Forelimb muscle (tissue), 1 donor: ENCODE measurements at places on chromosomes 1 and 21.

DNA sequence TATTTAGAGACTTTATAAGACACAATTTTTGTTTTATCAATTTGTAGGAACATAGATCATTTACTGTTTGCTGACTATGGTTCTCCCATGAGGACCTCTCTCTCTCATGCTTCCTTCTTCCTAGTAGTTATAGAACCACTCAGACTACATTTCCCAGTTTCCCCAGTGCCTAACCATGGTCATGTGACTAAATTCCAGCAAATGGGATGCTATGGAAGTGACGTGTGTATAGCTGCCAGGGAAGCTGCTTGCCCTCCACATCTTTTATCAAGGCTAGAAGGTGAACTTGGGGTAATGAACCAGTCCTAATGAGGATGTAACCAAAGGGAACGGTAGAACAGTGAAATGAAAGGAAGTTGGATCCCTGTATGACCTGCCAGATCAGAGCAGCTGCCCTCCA, 184.0 kb downstream of the MIS18A start:
- no peak for DNase-seq

- DNase-seq, result no peak
Observed at GRCh38 chr1:70919706-70920323, 127.8 kb downstream of the PTGER3 start.

GRCh38 chr1:232551386-232551785, 78.5 kb downstream of the SIPA1L2 start:
- DNase-seq, result no peak

DNA sequence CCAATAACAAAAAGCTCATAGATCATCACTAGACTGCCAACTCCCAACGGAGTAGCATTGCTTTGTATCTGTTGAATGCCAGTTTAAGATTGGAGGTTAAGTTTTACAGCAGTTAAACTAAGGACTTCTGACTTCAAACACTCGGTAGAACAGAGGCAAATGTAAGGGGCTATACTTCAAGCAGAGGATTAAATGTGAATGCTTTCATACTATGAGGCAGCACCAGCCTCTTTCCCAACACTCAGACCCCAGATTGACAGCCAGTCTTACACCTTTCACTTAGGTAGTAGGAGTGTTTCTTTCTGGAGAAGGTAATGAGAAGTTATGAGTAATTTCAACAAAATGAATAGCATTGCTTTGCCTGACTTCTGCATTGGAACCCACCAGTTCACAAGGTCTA, 22.8 kb downstream of the OR10R2 start:
- no peak for DNase-seq

- DNase-seq, result no peak
Observed at GRCh38 chr1:47433037-47433421, 4.8 kb upstream of the FOXD2 start.

GRCh38 chr21:35562876-35563275, 497.4 kb downstream of the SETD4 start:
- DNase-seq, result no peak

DNA sequence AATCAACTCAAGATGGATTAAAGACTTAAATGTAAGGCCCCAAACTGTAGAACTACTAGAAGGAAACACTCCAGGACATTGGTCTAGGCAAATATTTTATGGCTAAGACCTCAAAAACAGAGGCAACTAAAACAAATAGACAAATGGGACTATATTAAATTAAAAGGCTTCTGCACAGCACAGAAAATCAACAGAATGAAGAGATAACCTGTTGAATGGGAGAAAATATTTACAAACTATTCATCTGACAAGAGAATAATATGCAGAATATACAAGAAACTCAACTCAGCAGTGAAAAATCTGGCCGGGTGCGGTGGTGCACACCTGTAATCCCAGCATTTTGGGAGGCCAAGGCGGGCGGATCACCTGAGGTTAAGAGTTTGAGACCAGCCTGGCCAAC, 84.1 kb upstream of the HNRNPU start:
- no peak for DNase-seq

DNA sequence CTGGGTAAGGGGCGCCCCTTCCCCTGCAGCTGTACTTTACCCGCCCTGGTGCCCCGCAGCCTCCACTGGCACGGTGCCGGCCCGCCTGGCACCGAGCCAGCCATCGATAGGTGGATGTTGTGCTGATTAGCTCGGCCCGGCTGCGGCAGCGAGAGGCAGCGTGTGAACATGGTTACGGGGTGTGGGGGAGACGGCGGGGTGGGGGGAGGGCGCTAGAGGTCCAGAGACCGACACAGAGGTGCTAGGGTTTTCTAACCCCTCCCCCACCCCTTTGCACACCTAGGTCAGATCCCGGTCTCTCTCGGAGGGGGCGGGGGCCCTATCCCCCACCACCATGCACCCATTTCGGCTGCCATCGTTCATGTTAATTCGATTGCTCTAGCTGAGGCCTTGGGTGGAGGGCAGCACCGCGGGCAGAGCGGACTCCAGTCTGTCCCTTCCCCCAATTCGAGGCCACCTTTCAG, 6.7 kb downstream of the EFNA4 start:
- no peak for DNase-seq

DNA sequence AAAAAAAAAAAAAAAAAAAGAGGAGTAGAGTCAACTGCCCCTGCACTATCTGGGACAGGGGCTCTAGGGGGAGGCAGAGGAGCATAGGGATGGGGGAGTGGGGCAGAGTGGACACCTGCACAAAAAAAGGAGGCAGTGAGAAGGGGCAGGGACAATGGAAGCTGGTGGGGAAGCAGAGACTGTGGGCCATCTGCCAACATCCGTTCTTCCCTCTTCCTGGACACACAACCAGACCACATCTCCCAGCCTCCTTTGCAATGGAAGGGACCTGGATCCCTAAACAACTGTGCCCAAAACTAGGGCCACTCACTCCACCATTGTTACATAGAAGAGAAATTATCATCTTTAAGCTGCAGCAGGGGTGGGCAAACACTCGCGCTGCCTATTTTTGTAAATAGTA, 38.4 kb downstream of the NEK2 start:
- no peak for DNase-seq

GRCh38 chr21:39263372-39263771, 50.1 kb downstream of the BRWD1 start:
- DNase-seq, result no peak

DNA sequence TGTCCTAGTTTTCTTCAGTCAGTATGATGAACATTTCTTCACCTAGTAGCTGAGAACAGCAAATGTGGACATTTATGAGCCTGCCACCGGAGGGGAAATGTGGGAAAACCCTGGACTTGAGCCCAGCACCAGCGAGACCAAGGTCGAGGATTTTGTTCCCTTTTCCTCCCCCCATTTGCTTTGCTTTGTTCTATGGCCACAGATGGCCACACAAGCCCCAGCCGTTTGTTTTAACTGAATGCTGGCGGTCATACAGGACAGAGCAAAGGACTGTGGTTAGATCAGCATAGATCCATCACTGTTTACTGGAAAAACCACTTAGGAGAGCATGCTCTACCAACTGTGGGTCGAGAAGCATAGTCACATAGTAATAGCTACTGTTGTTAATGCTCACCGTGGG, 20.9 kb downstream of the SH2D2A start:
- no peak for DNase-seq

DNA sequence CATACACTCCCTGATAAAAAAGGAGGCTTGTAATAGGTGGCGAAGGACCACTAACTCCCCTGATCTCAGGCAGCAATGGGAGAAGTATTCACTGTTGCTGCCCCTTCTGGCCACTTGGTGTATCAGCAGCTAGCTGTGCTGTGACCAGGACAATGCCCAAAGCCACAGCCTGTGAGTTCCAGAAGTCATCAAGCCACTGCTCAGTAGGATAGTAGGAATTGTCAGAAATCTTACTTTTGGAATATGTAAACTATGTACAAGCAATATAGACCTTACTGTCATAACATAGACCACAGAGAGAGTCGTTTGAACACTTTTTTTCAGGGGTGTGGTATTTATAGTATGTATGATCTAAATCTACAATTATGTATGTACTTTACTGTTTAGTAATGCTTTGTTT, 248.3 kb upstream of the CAMK1G start:
- no peak for DNase-seq

- DNase-seq, result no peak
Observed at GRCh38 chr1:230749635-230750034, 2.4 kb downstream of the CAPN9 start.

DNA sequence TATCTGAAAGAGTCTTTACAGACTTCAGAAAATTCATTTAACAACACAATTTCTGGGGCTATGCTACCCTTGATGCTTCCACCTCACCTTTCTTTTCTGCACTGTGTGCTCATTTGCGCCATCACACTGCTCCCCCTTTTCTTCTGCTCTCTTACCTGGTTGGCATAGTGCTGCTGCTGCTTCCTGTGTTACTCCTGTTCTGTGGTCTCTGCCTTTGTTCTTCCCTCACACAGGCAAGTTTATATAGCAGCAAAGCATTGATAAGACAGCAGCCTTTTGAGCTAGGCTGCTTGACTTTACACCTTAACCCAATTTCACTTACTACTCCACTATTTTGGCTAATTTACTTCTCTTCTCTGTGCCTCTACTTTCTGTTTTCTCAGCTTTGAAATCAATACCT, 18.3 kb downstream of the SGIP1 start:
- DNase-seq, result no peak

- DNase-seq, result no peak
Observed at GRCh38 chr1:44672254-44672955, 1.9 kb downstream of the TMEM53 start.

- no peak for DNase-seq
Observed at GRCh38 chr1:91948501-91949355, 473 bp upstream of the BRDT start.

DNA sequence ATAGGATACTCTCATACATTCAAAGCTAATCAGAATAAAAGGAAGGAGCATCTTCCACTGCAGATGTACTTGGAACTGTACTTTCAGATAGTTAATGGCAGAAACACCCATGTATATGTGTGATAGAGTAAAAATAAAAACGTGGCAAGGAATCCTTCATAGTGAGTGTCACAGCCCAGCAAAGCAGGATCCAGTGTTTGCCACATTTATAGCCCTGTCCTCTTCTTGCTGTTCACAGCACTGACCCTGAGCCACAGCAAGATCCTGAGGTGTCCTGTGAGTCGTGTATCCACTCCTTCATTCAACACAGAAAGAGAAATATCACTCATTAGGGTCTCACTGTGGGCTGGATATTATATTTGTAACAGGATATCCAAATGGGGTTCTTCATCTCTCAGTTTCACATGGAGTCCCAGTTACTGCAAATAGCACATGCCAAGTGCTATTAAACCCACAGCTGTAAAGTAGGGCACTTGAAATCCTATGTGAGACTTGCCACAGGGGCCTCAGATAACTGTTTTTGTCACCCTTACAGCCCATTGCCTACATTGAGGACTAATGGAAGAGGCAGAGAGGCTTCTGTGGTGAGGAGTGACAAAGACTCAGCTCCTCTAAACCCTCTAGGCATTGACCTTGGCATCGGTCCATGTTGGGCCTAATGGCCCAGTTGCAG, 41.3 kb downstream of the CYP2J2 start:
- DNase-seq, result no peak

- peak; percentile 19 for DNase-seq
Observed at GRCh38 chr1:158809862-158810261, 21.3 kb upstream of the MNDA start.

- no peak for DNase-seq
Observed at GRCh38 chr21:46219591-46220239, 8.9 kb downstream of the LSS start.

- DNase-seq, result no peak
Observed at GRCh38 chr1:235101558-235102258, 26.9 kb downstream of the TOMM20 start.

DNA sequence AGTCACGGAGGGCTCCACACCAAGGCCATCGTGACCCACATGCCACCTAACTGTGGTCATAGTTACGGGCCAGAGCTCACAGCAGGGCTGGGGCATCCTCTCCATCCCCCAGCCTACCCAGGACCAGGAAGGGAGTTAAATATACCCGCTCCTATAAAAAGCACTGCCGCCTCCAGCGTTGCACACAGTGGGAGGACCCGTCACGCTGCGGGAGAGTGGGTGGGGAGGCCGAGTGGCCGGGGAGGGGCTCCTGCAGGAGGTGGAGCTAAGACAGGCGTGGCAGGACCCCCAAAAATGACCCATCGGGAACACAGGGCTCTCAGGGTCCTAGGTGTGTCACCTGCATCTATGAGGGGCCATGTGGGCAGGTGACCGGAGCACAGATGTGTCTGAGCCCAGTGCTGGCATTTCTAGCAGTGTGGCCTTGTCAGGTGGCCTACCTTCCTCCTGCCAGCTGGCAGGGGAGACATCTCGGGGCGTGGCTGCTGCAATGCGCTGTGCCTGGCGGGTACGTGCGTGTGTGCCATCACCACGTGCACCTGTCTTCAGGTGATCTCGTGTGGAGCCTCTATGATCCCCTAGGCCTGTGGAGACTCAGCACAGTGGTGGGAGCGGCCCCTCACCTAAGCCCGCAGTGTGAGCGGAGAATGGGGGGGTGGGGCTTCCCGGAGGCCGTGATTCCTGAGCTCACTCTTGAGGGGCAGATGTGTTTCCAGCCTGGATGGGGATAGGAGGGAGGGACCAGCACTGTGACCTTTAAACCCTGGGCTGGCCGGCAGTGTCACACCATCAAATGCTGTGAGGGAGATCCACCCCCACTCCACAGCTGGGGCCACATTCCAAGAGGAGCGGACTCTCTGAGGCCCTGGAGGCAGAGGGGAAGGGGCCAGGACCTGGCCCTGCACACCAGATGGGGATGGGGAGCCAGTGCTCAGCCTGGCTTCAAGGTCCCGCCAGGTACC, 17.7 kb downstream of the AGRN start:
- no peak for DNase-seq

DNA sequence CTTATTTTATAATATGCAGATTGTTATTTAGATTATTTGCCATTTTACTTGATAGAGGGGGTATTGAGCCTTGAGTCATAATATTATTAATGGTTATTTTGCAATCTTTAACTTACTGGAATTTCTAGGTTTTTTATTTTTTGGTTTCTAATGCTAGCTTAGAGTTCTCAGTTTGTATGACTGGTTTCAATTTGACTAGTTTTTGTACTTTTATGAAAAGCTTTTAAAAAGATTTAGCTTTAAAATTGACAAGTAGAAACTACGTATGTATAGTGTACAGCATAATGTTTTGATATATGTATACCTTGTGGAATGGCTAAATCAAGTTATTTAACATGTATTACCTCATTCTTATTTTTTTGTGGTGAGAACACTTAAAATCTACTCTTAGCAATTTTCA, 41.5 kb downstream of the CEP350 start:
- DNase-seq, result no peak

DNA sequence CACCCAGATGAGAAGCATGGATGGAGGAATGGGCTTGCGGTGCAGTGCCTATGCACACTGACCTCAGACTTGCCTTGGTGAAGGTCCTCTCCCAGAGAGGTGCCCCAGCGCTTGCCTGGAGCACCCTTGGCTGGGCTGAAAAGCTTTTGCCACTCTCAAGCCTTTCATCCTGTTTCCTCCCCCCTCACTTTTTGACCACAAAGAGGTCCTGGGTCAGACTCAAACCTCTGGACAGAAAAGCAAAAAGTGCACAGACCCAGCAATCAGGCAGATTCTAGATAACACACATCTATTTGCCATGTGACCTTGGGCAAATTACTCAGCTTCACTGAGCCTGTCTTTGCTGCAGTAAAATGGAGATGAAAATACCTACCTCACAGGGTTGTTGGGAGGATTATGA, 7.3 kb downstream of the TMEM35B start:
- no peak for DNase-seq
